SJCRH30 (cell line): ENCODE measurements at places on chromosomes 2 and 18. TPM values are rescaled to one million over a fixed set of nuclear protein-coding genes. Genes with fewer than 3 reads are reported as not detected.

The FBXO48 gene
- total RNA-seq = 1.8 and 2.5 TPM in 2 replicates

The POTEC gene
- not detected in 2 replicates for total RNA-seq

DNA sequence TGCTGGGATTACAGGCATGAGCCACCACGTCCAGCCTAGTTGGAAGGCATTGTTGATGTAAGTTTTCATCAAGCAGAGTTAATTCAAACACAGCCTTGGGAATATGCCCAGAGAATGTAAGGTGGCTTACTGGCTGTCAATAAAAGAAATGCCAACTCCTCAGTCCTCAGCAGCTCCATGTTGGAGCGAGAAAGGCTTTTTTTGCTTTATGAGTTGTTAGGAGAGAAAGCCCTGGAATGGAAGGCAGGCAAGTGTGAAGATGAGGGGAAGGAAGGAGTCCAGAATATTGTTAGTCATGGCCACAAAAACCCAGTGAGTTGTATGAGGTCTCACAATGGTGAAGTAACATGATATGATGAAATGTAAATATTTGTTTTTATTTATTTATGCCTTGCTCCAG is 57.1 kb downstream of the MAP4K4 start:
- no peak overlapping the region for H3K27ac ChIP-seq
- DNase-seq = no peak
- H3K4me1 ChIP-seq = peaks cover 36% of the 10 kb centered on the region
- H3K4me3 ChIP-seq = no peak overlapping the region
- H3K36me3 ChIP-seq = 0 out of 2 replicates have a peak, but pooled peaks cover 5% of the 10 kb centered on the region

The FTCDNL1 gene
- total RNA-seq = 1.5 and 2.6 TPM in 2 replicates

DNA sequence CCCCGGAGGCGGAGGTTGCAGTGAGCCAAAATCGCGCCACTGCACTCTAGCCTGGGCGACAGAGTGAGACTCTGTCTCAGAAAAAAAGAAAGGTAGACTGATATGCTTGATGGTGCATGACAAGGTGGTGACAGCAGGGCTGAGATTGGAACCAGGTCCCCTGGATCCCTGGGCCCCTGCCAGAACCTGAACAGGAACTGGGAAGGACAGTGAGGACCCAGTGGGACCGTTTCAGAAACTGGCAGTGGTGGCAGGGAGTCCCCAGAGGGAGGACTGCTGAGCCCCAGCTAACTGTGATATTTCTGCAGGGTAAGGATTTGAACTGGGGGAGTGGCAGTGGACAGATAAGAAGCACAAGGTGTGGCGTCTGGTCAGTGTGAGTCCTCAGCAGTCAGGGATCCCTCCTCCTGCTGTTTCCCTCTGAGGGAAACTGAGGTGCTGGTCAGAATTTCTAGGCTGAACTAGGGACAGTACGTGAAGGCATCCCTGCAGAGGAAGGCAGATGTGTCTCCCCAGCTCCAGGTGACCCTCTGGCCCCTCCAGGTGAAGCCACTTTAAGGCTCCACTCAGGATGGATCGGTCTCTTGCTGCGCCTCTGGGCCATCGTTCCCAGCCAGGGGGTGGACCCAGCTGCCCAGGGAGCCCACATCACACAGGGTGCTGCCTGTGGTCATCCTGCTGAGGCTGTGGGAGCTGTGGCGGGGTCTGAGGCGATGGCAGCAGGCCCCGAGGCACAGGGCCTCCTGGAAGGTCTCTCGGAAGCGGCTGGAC is 5.6 kb downstream of the NMUR1 start:
- no peaks in the 10 kb centered on the region for H3K4me1 ChIP-seq
- no peak overlapping the region for H3K4me3 ChIP-seq
- no peaks in the 10 kb centered on the region for H3K27me3 ChIP-seq
- no peak overlapping the region for H3K27ac ChIP-seq
